ENCODE measurements at places on chromosomes 3 and 15.

DNA sequence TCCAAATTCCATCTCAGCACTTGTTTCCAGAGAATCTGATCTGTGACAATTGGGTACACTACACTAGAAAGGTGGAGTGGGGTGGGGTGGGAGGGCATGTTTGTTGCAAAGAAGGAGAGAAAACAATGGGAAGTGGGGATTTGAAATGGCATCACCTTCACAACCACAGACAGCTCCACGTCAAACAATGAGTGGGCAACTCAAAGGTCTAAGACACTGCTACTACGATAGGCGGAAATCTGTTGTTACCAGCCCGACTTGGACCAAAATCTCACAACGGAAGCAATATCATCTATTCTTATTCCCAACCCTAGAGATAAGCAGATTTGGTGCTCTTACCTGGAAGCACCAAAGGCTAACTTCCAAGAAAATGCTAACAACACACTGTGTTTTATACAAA, 3.3 kb downstream of the CYP19A1 start:
- DNase-seq = no peak

DNA sequence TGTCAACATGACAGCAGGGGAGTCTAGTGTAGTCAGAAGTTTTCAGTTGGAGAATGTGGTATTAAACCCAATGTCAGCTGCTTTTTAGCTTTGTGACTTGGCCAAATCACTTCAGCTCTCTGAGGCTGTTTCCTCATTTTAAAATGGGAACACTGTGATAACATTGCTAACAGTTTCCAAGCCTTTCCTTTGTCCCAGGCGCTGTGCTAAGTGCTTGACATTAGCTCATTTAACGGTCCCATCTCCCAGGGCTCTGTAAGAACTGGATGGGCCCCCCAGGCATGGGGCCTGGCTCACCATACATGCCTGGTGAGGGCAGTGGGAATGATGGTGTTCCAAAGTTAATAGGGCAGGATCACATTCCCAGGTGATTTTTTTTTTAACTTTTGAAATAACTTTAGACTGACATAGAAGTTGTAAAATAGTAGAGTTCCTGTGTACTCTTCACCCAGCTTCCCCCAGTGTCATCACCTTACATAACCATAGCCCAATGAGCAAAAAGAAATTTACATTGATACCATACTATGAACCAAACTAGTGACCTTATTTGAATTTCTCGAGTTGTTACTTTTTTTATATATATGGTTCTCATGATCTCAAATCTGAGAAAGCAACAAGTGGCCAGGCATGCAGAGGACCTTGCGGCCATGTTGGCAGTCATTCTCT, 7.7 kb downstream of the RASL12 start:
- DNase-seq = no peak

GRCh38 chr3:3305084-3305483, 125.6 kb upstream of the CRBN start:
- DNase-seq = no peak

DNA sequence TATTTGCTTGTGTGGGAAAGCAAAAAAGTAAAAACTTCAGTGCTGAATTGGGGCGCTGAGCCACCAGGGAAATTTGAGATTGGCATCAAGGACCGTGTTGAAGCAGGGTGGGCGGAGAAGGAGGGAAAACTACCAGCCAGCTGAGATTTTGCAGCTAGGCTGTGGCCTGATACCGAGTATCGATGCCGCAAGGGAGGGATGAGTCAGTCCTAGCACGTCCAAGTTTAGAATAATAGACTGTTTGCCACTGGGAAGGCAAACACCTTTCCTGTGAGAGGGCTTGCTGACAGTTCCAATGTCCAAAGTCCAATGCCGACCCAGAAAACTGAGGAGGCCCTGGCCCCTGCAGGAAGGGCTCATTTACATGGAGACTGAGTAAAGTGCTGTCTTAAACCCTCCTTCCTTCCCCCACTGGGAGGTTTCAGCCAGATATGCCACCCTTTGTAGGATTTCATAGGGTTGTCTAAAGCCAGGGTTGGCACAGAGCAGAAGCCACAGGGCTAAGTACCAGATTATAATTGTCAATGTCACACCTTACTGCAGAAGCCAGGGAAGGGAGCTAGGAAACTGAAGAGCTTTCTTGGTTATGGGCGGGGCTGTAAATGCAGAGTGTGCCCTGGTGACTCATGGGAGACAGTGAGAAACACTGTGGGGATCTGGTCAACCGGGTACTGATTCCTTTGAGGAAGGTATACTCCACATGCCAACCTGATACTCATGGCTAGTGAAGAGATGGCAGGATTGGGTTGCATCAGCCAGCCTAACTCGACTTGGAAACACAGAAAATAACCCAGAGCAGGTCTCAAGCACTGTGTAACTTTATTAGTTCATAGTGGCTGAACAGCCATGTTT, 28.4 kb upstream of the PIK3CB start:
- no peak for DNase-seq

DNA sequence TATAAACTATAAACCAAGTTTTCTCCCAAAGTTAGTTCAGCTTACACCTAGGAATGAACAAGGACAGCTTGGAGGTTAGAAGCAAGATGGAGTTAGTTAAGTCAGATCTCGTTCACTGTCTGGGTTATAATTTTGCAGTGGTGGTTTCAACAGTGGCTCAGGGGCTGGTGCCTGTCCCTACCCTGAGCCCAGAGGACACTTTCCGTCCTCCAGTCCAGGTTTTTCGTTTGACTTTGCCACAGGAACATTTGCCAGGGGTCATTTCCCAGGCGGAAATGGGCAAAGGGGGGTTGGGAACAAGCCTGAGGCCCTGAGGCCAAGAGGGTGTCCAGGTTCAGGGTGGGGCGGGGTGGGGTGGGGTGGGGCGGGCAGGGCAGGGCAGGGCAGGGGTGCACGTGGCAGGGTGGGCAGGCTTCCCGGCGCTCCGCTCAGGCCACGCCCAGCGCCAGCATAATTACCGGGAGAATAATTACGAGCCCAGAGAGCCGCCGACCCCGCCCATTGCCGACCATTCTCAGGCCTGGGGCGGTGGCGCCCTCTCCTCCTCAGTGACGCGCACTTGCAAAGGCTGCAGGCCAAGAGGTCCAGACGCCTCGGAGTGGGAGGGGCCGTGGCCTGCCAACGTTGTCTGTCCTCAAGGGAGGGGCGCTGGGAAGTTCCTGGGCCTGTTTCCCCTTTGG, 70.4 kb downstream of the KLF13 start:
- DNase-seq = no peak

DNA sequence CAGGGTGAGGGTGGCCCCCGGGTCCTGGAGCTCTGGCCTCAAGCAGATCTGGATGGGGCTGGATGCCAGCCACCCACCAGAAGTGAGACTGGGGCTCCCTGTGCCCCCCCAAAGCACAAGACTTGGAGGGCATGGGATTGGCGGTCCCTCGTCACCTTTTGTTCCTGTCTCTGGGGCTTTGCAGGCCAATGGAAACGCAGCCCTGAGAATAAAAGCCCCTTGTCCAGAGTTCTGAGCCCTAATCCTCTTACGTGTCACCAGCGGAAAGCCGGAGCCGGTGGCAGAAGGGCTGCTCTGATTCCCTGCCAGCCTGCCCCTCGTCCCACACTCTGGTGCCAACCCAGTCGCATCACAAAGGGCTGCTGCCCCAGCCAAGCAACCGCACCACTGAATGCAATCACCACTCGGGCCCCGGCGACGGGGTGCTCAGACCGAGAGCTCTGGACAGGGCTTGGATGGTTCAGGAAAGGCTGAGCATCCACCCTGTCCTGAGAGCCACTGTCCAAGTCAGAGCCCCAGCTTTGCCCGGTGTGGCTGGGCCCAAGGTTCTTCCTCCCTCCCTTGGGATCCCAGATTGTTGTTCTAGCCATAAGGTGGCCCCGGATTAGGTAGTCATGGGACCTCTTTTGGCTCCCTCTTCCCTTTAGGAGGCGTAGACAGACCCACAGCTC, 22.8 kb upstream of the ELP6 start:
- DNase-seq = no peak

GRCh38 chr3:127758013-127758412, 64.3 kb downstream of the MGLL start:
- DNase-seq = no peak

DNA sequence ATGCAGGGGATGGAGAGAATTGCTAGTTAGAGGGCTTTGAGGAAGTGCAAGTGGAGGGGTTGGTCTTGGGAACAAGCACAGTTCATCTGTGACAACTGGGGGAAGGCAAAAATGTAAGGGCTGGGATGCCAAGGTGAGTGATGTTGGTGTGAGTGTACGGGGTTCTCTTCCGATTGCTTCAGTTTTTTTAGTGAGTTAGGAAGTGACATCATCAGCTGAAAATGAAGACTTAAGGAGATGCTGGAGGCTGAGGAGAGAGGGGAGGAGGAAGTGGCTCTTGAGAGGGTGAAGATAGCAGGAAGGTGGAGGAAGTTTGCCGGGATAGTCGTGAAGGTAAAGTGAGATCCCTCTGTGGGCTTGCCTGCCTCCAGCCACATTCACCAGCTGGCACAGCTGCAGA, 12.7 kb downstream of the TICRR start:
- no peak for DNase-seq

DNA sequence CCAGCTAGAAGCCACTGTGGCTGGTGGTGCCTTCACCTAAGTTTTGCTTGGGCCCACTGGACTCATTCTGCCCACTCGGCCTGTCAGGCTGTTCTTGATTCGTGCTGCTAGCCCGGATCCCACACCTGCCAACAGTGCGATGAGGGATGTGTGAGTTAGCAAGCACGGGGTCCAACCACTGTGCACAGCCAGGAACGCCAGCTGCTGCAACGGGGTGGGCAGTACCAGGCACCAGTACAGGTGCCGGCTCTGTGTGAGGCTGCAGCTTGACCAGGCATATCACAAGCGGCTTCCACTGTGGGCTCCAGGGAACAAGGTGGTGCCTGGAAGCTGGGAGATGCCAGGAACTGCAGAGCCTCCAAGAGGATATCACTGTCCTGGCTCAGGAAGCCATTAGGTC, 481.2 kb downstream of the OTOL1 start:
- no peak for DNase-seq

DNA sequence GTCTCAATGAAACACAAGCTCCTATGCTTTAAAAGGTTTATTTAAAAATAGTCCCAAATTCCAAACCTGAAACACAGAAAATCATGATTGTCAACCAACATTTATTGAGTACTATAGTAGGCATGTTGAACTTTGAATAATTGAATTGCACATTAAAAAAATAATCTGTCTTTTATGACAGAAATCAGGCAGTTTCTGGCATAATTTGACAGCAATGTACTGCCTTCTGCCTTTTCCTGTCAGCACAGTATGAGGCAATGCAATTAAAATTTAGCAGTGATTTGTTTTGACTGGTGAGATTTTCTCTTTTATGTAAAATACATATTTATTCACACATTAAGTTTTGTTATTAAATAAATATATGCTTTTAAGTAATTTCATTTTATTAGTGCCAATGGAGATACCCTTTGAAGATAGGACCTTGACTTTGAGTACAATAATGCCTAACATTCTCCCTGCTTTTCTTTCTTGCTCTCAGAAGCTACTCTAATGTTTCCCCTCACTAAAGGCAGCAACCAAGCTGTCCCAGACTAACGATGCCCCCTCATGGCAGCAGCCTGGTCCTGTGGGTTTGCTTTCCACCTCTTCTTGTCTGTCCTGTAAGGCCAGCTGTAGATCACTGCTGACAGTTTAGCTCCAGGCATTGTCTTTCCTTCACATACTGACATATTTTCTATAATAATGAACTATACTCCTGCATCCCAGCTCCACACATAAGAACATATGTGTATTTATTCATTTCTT, 346.7 kb downstream of the IL20RB start:
- no peak for DNase-seq

- no peak for DNase-seq
These were observed 4.3 kb downstream of the CSRNP1 start for GRCh38 chr3:39149059-39149455.

- no peak for DNase-seq
These were observed 185.2 kb downstream of the FOXP1 start for GRCh38 chr3:71398157-71398836.

- no peak for DNase-seq
These were observed 153.6 kb upstream of the LINGO1 start for GRCh38 chr15:77786181-77786890.

DNA sequence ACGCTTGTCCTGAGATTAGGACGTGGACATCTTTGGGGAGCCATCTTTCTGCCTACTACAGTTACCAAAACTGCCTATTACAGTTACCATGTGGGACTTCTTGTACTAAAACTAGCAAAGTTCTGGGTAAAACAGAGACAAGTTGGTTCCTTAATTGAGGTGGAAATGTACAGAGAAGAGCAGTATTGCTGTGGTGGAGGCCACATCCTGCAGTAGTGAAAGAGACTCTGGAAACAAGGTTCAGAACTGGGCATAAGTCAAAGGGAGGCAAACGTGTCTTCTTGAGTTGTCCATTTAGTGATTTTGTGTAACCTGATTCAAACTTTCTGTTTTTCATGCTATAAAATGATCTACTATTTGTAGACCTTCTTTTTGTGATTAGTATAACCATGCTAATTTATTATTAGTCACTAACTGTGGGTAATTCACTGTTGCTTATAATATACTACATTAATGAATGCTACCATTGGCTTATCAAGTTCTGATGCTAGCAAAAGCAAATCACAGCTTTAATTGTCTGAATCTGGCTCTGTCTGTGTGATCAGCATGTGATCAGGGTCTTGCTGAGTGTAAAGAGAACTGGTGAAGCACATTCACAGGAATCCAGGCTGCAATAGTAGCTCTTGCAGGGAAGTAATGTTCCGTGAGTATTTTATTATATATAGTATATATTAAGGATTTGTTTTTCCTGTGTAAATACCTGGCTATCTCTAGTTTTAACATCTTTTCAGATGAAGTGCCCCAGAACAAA, 207.9 kb upstream of the GAP43 start:
- no peak for DNase-seq

DNA sequence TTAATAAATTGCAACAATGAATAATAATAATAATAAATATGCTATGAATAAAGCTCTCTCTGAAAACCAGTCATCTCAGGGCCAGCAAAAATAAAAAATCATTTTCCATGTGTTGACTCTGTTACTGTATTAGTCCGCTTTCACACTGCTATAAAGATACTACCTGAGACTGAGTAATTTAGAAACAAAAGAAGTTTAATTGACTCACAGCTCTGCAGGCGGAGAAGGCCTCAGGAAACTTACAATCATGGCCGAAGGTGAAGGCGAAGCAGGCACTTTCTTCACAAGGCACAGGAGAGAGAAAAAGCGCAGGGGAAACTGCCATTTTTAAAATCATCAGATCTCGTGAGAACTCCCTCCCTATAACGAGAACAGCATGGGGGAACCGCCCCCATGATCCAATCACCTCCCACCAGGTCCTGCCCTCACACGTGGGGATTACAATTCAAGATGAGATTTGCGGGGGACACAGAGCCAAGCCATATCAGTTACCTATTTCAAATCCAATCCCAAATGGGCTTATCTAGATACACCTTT, 224.1 kb downstream of the IGSF11 start:
- no peak for DNase-seq
